AG20443 (cell line): ENCODE measurements at places on chromosomes 11 and 22.

DNA sequence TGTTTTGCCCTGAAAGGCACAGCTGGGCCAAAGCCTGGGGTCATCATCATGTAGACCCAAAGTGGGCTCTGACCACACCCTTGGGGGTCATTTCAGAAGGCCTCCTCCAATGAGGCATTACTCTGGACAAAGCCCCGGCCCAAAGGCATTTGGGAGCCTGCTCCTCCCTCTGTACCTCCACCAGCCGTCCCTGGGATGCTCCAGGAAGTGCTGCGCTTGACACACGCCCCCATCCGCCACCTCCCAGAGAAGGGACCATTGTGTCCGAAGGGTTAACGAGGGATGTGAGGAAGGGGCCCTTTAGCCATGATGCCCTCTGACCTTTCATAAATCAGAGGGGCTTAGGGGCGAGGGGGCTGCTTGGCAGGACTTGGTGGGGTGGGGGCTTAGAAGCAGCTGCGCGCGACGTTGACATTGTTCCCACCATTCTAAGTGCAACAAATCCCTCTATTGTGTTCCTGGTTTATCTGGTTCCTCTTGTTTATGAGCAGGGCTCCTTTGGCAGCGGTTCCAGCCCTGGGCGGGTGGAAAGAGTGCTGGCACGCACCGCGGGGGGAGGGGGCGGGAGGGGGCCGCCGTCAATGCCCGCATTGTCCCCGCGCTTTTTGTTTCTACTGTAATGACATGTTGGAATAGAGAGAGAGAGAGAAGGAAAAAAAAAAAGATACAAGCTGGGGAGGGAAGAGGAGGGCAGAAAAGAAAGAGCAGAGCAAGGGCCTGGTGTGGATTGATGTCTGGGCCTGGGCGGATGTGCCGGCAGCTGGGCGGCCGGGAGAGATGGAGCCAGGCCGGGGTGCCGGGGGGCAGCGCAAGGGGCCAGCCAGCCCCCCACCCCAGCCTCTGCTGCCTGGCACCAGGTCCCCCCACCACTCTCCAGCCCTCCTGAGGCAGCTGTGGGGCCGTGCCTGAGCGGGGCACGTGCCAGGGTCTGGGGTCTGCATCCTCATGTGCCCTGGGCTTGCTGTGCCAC is 32.1 kb upstream of the SOX10 start:
- peak; percentile 67 for DNase-seq

DNA sequence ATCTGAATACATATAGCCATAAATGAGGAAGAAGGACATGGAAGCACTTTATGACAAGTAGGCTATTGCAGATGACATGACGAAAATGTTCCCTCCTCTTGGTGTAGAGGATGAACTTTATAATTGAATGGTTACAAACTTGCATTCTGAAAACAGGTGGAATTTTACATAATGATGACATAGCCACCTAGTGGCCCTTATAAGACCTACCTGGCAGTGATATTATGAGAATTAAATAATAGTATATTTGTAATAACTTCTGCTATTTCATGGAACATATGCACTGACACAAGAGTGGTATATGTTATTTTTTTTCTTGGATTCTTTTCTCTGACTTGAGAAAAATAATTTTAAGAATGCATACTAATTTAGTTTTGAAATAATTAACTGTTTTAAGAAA is 22.9 kb downstream of the TRIM22 start:
- no peak for DNase-seq

GRCh38 chr11:102546923-102547471 is 16.4 kb upstream of the MMP7 start:
- DNase-seq: no peak

DNA sequence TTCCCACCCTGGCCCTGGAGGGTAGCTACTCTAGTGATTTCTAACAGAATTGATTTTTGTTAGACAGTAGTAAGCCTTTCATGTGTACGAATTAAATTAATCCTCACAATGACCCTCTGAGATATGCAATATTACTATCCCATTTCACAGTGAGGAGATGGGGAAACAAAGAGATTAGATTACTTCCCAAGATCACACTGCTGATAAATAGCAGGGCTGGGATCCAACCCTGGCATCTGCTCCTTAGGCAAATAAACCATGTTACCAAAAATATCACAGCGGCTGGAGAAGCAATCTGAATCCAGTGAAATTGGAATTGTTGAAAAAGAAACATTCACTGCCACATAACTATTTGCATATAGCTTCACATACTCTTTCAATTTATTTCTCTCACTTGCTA is 12.8 kb upstream of the CAVIN3 start:
- no peak for DNase-seq

DNA sequence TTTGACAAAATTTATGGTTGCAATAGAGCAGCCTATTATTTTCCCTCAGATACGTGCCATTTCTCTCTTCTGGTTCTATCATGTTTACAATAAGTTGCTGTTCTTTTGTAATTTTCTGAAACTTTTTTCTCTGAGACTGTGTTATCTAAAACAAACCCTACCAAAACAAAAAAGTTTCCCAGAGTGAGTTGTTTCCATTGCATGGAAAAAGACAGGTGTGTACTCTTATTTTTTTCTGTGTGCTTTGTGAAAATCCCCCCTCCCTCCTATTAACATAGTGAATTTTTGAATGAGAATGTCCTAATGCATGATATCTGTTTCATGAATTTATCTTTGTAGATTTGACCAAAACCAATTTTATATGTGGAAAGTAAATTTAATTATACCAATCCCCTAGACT is 137.6 kb downstream of the DDX10 start:
- DNase-seq: no peak

DNA sequence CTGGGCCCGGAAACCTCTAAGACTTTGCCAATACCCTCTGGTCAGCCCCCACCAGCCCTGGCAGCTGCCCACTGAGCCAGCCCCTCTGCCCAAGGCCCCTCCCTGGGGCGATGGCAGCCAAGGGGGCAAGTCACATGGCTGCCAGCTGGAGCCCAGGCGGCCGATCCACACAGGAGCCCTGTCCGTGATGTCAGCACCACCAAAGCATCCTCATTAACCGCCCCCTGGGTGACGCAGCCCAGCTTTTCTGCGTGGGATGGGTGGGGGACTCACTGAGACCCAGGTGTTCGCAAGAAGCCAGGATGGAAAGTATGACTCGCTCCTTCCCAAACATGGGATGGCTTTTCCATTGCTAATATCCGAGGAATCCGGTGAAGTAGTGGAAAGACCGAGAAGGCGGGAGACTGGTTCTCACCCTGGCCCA is 46.6 kb upstream of the WNT7B start:
- DNase-seq: peak; percentile 74

DNA sequence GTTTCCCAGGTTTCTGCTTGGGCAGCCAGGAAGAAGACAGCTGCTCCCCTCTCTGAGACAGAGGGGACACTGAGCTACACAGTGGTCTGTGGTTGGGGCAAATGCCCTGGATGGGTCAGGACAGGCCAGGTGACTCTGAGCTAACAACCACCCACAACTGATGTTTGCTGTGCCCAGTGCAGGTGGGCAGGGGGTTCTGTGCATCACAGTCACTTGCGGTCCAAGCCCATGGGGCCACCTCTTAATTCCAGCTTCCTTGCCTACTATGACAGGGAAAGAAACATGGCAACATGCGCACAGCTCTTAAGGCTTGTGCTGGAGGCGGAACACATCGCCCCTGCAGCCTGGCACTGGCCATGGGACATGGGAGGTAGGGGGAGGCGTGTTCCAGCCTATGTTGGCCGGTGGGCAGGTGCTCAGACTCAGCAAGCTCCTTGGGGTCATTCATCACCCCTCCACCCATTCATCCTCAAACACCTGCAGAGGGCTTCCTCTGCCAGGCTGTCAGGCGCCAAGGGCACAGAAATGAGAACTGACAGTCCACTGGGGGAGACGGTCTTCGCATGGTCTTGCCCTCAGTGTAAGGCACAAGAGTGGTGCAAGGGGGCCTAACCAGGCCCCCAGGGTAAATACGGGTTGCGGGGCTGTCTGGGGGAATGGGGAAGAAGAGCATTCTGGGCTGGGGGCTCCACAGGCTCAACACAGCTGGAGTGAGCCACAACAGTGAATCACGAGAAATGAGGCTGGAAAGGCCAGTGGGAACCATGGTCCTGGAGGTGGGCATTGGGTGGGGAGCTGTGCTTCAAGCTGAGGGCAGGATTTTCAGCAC is 55.6 kb downstream of the ARFGAP3 start:
- no peak for DNase-seq

GRCh38 chr11:118911880-118912741 is 13.6 kb downstream of the BCL9L start:
- DNase-seq: peak; percentile 77

DNA sequence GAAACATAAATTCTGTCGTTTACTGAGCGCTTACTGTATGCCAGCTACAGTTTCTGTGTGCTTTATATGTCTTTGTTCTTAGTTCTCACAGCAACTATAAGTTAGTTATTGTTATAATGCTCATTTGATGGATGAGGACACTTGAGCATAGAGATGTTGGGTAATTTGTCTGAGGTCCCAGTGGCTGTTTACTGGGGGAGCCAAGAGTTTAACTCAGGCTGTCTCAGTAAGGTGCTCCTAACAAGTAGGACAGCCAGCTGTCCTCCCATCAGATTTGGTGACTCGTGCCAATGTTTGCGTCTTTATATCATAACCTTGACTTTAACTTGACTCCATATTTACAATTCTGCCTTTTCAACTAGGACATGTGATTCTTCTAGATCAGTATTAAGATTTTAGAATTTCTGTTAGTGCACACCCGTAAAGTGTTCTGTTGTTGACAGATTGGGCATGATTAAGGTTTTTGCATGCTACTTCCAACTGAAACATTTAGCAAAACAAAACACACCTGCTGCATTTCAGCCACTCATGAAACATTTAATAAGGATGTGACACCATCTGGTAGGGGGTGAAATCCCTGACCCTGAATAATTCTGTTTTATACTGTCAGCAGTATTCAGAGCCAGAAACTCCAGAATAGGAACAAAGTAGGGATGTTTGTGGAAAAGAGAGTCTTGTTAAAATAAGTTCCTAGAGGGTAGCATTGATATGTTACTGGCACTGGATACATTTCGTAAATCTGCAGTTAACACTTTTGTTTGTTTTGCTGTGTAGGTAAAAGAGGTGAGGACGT is 1.9 kb downstream of the REXO2 start:
- no peak for DNase-seq

DNA sequence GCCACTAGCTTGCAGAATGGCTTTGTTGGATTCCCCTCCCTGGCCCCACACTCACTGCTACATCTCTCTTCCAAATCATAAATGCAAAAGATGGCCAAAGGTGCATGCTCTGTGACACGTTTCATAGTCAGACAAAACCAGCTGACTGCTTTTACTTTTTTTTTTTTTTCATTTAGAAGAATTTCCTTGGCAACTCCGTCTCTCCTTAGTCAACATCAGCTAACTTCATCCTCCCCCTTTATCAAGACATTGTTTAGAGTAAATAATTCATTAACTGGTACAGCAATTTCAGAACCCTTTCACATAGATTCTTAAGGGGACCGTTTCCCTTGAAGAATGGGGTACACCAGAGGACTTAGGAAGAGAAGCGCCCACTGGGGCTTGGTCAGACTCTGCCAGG is 16.0 kb downstream of the KCNQ1OT1 start:
- no peak for DNase-seq

DNA sequence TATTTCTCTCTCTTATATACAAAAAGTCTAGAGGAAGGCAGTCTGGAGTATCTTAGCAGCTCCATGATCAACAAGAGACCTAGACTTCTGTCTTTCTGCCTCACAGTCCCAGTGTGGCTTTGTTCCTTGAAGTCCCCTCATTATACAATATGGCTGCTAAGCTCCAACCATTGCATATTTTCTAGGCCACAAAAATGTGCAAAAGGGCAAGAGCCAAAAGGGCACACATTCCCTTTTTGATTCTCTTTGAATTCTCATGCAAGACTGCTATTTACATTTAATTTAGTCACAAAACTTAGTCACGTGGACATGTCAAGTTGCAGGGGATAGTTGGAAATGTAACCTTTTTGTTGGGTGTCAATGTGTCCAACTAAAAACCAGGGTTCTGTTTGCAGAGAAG is 64.2 kb upstream of the OLFML1 start:
- no peak for DNase-seq

- DNase-seq: peak; percentile 53
Measured at GRCh38 chr22:20206709-20207215, 55.9 kb upstream of the CCDC188 start.

GRCh38 chr11:78690352-78690987 is 115.8 kb upstream of the NARS2 start:
- no peak for DNase-seq

DNA sequence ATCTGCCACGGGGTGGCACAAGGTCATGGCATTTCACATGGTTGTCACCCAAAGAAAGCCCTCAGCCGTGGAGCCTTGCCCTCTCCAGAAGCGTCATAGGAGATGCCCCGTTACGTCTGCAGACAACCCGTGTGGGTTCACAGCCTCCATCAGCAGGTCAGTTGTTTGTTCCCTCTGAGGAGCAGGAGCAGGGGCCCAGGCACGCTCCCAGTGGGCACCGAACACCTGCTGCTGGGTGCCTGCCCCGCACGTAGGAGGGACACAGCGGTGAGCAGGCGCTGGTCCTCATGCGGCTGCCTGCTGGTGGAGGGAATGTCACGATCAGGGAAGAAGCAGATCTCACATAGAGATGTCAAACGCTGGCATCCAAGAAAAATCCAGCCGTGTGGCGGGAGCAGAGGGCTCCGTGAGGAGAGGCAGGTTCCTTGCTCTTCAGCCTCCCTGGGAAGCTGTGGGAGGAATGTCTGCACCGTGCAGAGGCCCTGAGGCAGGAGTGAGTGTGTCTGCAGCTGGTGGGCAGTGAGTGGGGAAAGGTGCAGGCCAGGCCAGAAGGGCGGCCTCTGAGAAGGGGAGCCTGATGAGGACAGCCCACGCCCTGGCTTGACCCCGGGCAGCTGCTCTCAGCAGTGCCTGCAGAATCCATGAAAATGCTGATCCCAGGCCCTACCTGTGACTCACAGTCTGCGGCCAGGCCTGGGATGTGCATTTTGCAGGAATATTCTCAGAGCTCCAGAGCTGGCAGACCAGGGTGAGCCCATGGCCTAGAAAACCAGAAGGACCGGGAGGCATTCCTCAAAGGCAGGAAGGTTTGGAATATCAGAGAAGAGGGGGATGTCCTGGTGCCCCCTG is 36.4 kb upstream of the TH start:
- no peak for DNase-seq

DNA sequence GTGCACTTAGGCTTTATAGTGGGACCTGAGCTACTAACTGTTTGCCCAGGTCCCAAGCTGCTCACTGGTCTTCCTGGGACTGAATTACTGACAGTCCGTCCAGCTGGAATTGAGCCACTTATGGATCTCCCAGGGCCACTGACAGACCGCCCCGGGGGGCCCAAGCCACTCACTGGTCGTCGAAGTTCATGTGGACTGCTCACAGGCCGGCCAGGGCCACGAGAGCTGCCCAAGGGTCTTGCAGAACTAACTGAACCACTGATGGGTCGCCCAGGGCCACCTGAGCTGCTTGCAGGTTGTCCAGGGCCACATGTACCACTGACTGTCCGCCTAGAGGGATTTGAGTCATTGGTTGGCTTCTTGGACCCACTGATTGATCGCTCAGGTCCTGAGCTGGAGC is 15.1 kb downstream of the MISFA start:
- DNase-seq: no peak

GRCh38 chr11:30585125-30585891 is 845 bp downstream of the MPPED2 start:
- peak; percentile 30 for DNase-seq

DNA sequence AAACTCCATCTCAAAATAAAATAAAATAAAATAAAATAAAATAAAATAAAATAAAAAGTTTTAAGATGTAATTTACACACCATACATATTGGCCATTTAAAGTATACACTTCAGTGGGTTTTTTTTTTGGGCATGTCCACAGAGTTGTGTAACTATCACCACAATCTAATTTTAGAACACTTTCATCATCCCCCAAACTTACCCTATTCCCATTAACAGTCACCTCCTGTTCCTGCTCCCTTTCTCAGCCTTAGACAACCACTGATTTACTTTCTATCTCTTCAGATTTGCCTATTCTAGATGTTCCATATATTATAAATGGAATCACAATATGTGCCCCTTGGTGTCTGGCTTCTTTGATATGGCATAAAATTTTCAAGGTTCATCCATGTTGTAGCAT is 4.6 kb upstream of the ACER3 start:
- DNase-seq: no peak
